HCT116 (cell line): ENCODE measurements at places on chromosomes 6 and 20. TPM values are rescaled to one million over a fixed set of nuclear protein-coding genes. Genes with fewer than 3 reads are reported as not detected.

Gene SLC17A2
- not detected for total RNA-seq

- no peak for DNase-seq
Observed at GRCh38 chr6:11072101-11072500, 21.5 kb upstream of the SMIM13 start.

Gene SLCO4A1
- 107 TPM for total RNA-seq

GRCh38 chr6:111447051-111447450, 36.0 kb downstream of the REV3L start:
- DNase-seq, result no peak

DNA sequence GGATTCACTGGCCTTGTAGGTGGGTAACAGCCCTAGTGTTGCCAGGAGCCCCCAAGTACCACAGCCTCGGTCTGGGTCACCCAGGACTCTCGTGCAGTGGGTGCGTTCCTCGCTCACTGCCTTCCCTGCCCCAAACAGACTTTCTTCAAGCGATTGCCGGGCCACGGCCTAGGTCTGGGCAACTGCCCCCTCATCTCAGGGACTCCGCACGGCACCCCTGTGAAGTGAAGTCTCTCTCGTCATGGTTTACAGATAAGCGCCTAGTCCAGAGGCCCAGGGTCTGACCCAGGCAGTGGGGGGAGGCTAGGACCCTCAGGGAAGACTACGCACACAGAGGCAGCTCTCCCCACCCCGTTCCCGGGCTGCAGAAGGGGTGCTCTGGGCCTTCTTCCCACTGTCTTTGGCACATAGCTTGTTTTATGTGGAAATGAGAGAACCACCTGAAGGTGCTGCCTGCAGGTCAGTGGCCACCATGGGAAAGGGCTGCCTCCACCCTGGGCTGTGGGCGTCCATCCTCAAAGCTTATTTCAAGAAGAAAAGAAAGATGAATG, 220.8 kb downstream of the ERMARD start:
- DNase-seq, result no peak

Gene UNC5CL
- 2.2 TPM for total RNA-seq

Gene ENPP1
- total RNA-seq, result 6.5 TPM

- peak; percentile 63 for DNase-seq
Observed at GRCh38 chr20:5153612-5154542, 27.1 kb downstream of the CDS2 start.

Gene PMEPA1
- 0.64 TPM for total RNA-seq

DNA sequence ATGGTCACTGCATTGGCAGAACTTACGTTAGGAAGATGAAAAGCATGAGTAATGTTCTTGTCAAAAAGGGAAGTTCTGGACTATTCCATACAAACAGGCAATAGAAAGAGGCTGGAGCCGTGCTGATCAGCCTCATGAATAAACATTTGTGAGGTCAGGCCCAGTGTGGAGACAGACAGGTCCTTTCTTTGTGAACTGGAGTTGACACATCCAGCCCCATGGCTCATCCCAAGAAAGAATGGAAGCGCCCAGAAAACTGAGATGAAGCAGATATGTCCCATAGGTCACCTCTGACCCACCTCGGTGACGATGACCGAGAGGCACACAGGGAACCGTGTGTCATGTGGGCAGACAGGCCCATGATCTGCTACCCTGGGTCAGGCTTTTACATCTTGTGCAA, 276.0 kb upstream of the SGK1 start:
- DNase-seq, result no peak

- DNase-seq, result no peak
Observed at GRCh38 chr20:23296841-23297701, 53.5 kb upstream of the NXT1 start.

DNA sequence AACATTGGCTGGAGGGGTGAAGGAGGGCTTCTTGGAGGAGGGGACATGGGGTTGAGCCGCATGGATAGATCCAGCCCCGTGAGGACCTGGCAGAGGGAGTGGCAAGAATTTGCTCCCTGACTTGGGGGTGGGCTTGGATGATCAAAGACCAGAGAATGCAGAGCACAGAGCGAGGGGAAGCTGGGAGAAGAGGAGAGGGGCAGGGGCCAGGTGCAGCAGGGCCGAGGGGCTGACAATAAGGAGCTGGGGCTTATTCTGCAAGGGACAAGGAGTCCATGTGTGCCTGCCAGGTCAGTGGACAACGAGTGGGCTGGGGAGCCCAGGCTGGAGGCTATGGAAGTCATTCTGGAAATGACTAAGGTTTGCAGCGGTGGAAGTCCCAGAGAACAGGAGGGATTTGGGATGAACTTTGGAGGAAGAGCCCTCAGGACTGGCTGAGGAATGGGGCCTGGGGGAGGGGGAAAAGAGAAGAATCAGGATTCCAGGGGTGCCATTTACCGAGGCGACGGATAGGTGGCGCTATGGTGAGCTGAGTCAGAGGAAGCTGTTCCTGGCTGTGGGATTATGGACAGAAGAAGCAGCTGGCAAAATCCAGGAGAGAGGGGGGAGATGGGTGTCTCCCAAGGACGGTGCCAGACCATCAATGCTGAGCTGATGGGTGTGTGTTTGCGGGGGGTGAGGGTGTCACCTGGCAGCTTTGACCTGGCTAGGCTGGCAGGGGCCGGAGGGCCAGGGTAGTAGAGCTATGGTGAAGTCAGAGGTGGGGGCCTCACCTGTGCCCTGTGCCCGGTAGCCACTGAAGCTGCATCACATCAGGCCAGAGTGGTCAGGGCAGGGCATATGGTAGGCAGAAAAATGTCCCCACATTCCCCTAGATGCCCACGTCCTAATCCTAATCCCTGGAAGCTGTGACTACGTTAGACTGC, 7.8 kb downstream of the KCNG1 start:
- DNase-seq, result no peak

Gene NKAPL
- total RNA-seq, result not detected

DNA sequence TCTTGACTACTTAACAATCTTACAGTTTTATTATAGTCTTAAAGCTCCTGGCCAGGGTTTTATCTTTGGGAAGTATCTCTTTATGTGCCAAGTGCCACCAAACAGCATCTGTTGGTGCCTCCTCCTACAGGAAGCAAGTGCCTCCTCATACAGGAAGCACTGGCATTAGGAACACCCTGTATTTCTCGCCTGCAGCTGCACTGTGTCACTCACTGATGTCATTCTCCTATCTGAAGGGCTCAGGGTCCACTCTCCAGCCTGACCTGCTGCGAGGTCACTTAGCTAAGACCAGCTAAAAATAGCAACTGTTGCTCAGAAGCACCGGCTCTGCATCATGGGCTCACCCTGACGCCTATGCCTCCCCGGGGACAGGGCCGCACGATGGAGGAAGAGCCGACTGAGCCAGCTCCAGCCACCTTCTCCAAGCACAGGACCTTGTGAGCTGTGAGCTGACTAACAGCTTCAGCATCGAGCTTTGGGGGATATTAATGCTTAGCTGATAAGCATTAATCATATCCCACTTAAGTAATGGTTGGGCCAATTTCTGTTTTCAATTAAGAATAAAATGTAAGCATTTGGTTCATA, 66.3 kb upstream of the CD93 start:
- DNase-seq, result no peak
